PC-9 (cell line): ENCODE measurements at places on chromosomes 12 and 14.
A peak's percentile ranks its signal among the peaks of the same experiment; 100 is the strongest.

GRCh38 chr12:93106910-93107309 lies 177.8 kb upstream of the EEA1 start:
- no peak for DNase-seq

DNA sequence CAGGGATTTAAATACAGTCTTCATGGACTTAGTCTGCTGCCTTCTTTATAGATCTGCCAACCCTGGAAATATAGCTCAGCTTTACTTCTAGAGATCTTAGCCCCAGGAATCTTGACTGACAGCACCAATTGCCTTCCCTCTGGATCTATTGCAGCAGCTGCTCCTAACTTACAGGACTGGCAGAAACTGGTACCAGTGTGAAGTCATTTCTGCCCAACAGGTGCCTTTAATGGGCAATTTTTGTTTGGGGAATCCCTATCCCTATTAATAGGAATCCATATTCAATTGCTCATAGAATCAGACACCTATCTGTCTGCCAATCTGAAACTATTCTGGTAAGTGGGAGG lies 27.2 kb downstream of the SPX start:
- no peak for DNase-seq

GRCh38 chr12:108803428-108804105 lies 53.8 kb downstream of the SSH1 start:
- peak; percentile 58 for DNase-seq

- DNase-seq = no peak
Observed at GRCh38 chr14:72514660-72515025, 379.3 kb downstream of the DPF3 start.

DNA sequence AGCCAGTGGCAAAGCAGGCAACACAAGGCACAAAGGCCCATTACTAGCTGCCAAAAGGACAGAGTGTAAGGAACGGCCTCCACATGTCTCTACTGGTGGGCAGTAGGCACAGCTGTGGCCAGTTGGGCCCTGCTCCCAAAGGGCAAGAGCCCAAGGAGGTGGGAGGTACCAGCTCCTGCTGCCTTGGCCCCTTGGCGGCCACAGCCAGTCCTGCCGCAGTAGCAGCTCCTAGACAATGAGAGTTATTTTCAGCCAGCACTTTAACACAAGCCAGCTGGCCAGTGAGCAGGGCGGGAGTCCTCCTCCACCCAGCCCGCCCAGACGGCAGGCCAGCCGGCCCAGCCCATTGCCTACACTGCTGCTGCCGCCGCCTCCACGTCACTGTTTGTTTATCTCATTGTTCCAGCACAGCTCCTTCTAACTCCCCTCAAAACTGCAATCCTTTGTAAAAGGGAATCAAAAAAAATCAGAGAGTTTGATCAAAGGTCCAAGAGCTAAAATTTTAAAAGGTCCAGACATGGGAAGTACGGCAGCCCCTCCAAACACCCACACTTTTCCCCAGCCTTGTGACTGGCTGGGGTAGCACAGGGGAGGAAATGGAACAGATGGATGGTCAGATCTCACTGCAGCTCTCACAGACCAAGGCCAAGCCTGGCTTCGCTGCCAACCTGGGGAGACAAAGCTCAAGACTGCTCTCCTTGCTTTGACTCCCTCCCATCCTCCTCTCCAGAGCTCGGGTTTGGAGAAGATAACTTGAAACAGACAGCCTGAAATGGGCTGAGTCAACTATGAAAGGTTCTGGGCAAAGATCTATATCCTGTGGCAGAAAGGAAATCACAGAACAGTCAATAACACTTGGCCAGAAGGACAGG lies 33.5 kb downstream of the FMNL3 start:
- DNase-seq = peak; percentile 53

GRCh38 chr12:2581293-2582045 lies 213.3 kb upstream of the FKBP4 start:
- DNase-seq = no peak

DNA sequence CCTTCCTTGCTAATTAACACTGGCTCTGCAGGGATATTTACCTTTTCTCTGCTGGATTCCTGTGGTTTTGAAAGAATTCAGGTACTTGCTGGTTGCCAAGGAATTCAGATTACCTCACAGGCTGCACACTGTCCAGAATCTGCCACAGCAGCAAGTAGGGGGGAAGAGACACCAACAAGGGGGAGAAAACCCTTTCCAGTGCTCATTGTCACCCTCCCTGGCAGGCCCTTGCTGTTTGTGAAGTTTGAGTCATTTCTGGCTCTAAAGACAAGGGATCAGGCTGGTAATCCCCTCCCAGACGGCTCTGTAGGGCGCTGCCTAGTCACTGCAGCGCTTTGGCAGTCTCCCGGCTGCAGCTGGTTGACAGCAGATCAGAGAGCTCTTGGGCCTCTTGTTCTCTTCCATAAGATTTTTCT lies 50.8 kb downstream of the TTLL5 start:
- peak; percentile 98 for DNase-seq

DNA sequence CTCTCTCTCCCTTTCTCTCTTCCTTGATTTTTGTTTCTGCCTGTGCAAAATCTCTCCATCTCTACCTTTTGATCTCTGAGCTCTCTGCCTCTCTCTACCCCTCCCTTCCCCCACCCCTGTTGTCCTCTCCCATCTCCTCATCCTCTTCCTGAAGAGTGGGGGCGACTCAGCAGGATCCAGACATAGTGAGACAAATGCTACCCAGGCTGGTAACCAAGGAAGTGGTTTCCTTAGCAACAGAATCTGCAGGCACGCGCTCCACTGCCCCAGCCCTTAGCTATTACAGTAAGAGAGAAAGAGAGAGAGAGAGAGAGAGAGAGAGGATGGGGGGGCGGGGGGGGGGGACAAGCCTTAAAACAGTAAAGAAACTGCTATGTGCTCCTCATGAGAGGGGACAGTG lies 85.6 kb downstream of the CMKLR1 start:
- DNase-seq = no peak

DNA sequence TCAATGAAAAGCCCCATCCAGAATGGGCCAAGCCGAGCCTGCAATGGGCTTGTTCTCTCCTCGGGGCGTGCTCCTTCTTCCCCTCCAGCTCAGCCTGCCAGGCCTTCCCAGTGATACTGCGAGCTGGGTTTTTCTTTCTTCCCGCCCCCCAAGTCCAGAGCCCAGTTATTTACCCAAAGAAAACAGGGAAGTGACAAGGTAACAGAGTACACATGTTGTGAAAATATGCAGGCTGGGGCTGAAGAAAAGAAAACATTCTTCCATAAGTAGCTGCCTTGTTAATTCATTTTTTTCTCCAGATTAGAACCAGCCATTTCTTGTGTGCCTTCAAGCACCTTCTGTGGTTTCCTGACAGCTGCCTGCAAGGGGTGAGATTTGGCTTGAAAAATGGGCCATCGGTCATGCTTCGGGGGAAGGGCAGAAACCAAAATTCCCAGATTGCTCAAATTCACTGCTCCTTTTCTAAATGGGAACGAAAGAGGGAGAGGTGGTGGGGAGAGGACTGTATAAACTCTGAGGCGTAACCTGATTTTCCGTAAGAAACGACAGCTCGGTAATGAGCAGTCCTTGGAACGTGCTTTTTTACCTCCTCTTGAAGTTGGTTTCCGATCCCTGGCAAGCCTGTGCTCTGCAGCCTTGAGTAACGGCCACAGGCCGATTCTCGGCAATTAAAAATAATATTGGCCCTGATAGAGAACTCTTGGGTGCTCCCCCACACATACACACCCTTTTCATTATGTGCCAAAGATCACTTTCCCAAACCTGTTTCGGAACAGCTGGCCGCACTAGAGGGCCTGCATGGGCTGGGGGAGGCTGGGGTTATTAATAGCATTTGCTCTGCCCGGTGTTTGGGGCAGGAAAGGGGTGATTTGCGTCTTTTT lies 229.4 kb downstream of the ZFP36L1 start:
- DNase-seq = peak; percentile 90

DNA sequence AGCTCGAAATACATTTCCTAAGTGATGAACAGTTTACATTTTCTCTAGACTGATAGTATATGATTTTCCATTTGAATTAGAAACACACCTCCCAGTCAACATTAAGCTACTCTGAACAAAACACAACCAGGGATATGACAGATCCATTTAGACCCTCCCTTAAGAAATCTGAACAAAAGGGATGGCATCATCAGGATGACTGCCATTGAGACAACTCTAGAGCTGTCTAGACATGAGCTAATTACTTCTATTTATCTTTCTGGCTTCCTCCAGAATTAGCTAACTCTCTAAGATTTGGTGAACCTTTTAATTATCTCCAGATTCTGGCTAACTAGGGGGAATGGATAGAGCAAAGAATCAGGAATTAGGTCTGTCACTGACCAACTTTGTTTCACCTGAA lies 92.9 kb upstream of the IGF1 start:
- no peak for DNase-seq

DNA sequence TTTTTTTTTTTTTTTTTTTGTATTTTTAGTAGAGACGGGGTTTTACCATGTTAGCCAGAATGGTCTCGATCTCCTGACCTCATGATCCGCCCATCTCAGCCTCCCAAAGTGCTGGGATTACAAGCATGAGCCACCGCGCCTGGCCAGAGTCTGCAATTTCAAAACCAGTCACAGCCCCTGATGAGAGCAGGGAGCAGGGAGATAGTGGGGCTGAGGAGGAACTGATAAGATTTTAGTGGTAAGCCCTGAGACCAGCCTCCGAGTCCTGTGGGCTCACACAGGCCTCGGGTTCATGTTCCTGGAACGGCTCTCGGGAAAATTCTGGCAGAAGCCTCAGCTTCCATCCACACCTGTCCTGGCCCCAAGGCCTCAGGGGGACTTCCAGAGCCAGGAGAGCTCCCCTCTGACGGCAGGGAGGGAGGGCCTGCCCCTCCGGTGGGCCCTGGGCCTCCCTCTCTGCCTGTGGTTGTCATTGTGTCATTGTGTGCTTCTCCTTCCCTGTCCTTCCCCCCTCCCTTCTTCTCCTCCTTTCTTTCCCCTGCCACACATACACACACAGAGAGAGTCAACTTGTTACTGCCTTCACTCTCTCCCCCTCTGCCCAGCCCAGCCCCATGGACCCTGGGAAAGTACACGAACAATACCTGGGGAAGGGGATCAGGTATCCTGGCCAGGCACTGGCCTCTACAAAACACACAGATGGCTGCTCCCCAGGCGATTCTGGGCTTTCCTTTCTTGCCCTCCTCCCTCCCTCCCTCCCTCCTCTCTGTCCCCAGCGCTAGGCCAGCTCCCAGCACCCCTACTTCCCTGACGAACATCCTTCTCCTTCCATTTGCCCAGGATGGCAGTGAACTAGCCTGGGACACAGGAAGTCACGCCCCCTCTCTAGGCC lies 294.1 kb downstream of the DPF3 start:
- no peak for DNase-seq

DNA sequence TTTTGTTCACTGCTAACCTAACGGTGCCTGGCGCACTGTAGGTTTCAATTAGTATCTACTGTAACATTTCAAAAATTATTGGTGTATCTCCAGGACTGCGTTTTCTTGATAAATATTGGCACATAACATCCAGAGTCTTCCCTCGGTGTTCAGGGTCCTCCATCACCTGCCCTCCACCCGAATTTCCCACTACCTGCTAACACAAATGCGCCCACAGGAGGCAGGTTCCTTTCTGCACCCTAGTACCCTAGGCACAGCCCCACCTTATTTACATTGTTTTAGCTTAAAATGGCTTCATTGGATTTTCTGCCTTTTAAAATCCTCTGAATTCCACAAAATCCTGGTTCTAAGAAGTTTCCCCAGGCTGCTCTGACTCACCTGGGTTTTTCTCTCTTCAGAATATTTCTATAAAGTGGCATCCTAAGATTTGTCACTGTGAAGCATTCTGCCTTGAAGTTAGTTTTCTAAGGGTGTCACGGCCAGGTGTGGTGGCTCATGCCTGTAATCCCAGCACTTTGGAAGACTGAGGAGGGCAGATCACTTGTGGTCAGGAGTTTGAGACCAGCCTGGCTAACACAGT lies 38.6 kb downstream of the CPM start:
- no peak for DNase-seq

GRCh38 chr12:55712700-55713415 lies 3.0 kb upstream of the BLOC1S1 start:
- DNase-seq = no peak

DNA sequence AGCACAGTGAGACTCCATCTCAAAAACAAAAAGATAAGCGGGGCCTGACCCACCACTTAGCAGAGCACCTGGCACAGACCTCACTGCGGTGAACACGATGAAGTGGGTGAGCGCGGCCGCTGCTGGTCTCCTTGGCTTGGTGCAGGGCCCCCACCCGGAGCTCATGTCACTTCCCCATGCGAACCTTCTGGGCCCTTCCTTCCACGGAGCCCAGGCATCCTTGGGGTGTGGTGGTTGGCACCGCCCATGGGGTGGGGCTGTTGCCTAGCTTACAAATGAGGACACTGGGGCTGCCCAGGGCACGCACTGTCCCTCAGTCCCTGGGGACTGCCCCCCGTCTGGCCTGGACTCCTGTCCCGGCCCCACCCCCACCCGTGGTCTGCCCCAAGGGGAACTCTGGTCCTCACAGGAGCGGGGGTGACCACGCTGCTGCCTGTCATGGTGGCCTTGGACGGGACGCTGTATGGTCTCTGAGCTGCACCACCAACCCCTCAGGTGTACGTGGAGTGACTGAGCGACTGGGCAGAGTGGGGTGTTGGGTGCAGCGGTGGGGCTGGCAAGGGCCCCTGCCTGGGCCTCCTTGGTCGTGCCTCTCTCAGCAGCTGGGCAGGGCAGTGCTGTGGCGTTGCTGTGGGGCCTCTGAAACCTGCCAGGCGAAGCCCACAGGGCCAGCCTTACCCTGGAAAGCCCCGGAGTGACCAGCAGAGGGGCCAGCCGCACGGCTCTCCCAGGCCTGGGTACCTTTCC lies 15.3 kb downstream of the FBRSL1 start:
- DNase-seq = no peak

DNA sequence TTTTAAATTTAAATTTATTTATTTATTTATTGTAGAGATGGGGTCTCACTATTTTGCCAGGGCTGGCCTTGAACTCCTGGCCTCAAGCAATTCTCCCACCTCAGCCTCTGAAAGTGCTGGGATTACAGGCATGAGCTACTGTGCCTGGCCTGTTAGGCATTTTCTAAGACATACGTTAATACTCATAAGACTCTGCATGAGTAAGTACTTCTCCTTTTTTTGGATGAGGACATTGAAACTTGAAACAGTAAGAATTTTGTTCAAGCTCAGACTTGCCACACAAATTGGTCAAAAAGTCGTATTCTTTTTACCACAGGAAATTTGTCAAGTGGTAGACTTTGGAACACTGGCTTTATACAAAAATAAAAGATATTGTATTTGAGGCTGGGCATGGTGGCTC lies 187.4 kb upstream of the RASSF8 start:
- no peak for DNase-seq

DNA sequence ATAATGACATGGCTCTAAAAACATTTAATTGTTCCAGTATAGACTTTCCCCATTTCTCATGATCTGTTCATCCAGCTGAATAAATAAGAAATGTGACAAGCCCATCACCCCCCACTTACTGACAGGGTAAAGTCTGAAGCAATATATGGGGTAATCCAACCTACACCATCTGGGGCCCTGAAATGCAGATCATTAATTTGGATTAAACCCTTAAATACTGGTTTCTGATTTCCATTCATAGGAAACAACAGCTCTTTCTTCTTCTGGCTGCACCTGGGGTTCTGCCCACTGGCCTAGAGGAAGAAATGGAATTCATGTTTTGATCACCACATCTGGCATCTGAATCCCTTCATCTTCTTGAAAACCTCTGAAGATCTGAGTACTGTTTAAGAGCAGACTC lies 39.3 kb upstream of the ACSM4 start:
- no peak for DNase-seq

GRCh38 chr12:27975222-27976136 lies 2.9 kb upstream of the PTHLH start:
- DNase-seq = no peak

- no peak for DNase-seq
Observed at GRCh38 chr12:76790564-76791552, 26.9 kb downstream of the ZDHHC17 start.
